ENCODE measurements at places on chromosomes 5 and 9. TPM values are rescaled to one million over a fixed set of nuclear protein-coding genes. Genes with fewer than 3 reads are reported as not detected.

DNA sequence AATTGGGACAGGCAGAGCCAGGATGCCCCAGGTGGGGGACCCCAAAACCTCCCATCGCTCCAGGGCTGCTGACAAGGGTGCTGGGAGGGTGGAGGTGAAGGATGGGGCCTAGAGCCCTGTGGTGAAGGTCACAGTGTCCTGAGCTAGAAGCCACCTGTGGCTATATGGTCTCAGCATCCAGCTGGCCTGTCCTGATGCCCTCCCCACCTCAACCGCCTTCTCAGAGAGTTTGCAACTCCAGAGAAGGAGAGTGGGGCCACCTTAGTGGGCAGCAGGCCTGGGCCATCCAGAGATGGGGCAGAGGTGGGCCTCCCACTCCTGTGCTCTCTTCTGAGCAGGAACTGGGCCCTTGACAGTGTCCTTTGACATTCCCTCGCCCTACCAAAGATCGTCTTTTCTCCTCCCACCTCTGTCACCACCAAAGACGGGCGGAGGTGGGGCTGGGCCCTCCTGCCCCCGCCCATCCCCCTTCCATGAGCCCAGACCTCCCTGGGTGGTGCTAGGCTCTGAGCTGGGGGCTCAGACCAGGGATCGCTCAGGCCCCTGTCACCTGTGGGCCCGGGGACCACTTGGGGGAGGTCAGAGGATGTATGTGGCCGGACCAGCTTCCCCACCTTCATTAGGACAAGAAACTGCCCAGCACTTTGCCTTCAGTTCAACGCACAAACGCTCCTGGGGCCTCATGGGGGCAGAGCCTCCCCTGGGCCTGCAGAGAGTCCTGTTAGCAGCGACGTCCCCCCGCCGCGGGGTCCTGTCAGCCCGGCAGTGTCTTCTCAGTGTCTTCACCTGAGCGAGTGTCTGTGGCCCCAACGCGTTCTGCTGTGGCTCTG lies 10.0 kb upstream of the DOLPP1 start:
- no peak overlapping the region for H3K4me3 ChIP-seq
- no peak for DNase-seq
- no peaks in the 10 kb centered on the region for H3K36me3 ChIP-seq
- peak overlapping the region; percentile 56 for H3K27ac ChIP-seq
- no peaks in the 10 kb centered on the region for H3K27me3 ChIP-seq
- peaks cover 33% of the 10 kb centered on the region for H3K4me1 ChIP-seq

SCGB3A1 gene
- total RNA-seq: 4.1 TPM

- DNase-seq: no peak
- no peaks in the 10 kb centered on the region for H3K27me3 ChIP-seq
- H3K27ac ChIP-seq: peak overlapping the region; percentile 97
Measured at GRCh38 chr5:32584646-32585045, 711 bp upstream of the SUB1 start.

DNA sequence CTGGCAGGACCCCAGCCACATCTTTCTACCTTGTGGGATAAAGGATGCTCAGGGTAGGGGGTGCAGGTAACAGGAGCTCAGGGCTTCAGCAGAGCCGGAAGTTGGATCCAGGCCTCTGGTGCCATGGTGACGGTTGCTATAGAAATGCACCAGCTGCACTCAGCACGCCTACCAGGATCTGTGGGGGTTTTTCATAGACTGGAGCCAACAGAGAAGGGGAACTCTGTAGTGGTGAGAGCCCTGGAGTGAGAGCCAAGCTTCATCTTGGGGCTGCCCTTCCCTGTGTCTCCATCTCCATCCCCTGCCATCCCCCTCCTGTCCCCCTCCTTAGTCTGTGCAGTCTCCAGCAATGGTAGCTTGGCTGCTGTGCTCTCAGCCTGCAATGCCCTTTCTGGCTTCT lies 27.5 kb upstream of the BOD1 start:
- H3K36me3 ChIP-seq: no peaks in the 10 kb centered on the region
- H3K4me3 ChIP-seq: no peak overlapping the region
- no peak overlapping the region for H3K27ac ChIP-seq
- H3K27me3 ChIP-seq: peaks cover 19% of the 10 kb centered on the region

PCDH12 gene
- total RNA-seq: 0.05 TPM

NR6A1 gene
- 0.22 TPM for total RNA-seq

DNA sequence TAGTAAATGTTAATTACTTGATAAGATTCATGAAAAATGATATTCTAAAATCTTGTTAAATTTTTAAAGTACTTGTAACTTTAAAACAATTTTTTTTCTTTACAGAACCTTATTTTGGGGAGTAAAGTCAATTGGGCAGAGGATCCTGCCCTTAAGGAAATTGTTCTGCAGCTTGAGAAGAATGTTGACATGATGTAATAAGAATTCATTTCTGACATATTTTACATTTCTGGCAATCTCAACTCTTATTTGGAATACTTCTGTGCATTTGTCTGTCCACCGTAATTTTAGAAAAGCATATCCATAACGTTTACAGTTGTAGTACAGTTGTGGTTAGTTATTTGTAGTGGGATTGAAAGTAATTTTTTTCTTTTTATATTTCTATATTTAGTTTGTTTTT lies 20.2 kb downstream of the CENPH start:
- H3K36me3 ChIP-seq: no peaks in the 10 kb centered on the region
- no peak overlapping the region for H3K4me3 ChIP-seq
- H3K27me3 ChIP-seq: no peaks in the 10 kb centered on the region
- no peak overlapping the region for H3K27ac ChIP-seq

PFN3 gene
- not detected for total RNA-seq

PCDHB15 gene
- not detected for total RNA-seq

DNA sequence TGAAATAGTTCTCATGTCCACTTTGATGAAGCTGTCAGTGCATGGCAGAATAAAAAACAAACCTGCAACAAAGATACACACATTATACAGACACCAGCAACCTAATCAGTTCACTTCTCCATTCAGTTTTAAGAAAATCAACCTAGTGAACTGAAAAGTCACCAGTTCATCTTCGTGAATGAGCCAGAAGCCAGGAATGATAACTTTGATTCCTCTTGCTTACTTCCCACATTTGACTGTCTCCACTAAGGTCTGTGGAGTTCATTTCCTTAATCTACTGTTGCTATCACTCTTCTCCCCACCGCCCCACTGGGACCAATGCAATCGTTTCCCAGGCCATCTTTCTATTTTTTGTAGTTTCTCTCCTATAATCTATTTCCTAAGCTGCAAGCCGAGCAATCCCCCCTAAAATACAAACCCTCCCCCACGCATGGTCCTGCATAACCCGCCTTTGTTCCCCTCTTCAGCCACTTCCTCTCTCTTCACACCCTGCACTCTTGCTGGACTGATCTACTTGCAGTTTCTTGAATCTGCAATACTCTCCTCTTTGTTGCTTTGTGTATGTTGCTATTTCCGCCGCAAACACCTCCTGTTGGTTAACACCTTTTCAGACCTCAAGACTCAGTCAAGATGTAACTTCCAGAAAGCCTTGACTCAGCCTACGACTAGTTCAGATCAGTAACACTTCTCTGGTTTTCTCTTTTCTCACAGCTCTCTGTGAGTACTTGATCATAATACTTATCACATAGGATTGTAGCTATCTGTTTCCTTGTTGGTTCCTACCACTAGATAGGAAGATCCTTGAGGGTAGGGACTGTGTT lies 16.6 kb downstream of the STOM start:
- H3K4me1 ChIP-seq: peaks cover 34% of the 10 kb centered on the region
- peak overlapping the region; percentile 86 for H3K27ac ChIP-seq
- H3K27me3 ChIP-seq: no peaks in the 10 kb centered on the region
- peaks cover 9% of the 10 kb centered on the region for H3K36me3 ChIP-seq

DNA sequence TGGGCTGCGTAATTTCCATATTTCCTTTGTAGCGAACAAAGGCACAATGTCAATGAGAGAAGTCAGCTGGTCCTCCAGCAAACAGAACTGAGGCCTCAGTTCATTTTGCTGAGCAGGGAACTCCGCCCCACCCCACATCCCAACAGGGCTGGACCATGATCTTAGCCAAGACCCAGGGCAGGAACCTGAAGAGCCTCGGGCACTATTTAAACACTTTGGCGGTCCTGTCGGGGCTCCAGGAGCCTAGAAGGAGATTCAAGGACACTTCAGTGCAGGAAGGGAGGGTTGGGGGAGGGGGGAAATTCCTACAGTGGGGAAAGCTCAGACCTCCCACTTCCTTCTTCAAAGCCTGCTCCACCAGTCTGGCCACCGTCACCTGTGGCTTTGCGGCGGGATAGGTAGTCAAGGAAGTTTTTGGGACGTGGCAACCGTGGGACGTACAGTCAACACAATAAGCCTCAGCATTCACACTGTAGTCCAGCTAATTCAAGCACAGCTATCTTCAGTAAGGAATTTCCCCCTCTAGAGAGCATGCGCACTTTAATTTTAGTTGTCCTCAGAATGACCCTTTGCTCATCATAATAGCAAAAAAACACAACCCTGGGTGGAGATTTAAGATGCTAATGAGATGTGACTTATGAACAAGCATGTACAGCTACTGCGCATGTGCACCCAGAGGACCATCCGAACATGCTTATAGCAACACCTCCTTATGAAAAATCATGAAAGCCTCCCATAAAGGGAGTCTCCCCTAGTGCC lies 30.9 kb downstream of the S1PR3 start:
- H3K27ac ChIP-seq: no peak overlapping the region
- DNase-seq: no peak
- H3K27me3 ChIP-seq: peaks cover 19% of the 10 kb centered on the region
- no peaks in the 10 kb centered on the region for H3K4me1 ChIP-seq

OR1Q1 gene
- total RNA-seq: 0.96 TPM

PCDHGC3 gene
- total RNA-seq: not detected

GRCh38 chr9:126472198-126472947 lies 141.4 kb upstream of the LMX1B start:
- no peaks in the 10 kb centered on the region for H3K27me3 ChIP-seq
- DNase-seq: no peak
- H3K4me1 ChIP-seq: peaks cover 78% of the 10 kb centered on the region
- H3K27ac ChIP-seq: peak overlapping the region; percentile 99

GFI1B gene
- total RNA-seq: 29.3 TPM

DNA sequence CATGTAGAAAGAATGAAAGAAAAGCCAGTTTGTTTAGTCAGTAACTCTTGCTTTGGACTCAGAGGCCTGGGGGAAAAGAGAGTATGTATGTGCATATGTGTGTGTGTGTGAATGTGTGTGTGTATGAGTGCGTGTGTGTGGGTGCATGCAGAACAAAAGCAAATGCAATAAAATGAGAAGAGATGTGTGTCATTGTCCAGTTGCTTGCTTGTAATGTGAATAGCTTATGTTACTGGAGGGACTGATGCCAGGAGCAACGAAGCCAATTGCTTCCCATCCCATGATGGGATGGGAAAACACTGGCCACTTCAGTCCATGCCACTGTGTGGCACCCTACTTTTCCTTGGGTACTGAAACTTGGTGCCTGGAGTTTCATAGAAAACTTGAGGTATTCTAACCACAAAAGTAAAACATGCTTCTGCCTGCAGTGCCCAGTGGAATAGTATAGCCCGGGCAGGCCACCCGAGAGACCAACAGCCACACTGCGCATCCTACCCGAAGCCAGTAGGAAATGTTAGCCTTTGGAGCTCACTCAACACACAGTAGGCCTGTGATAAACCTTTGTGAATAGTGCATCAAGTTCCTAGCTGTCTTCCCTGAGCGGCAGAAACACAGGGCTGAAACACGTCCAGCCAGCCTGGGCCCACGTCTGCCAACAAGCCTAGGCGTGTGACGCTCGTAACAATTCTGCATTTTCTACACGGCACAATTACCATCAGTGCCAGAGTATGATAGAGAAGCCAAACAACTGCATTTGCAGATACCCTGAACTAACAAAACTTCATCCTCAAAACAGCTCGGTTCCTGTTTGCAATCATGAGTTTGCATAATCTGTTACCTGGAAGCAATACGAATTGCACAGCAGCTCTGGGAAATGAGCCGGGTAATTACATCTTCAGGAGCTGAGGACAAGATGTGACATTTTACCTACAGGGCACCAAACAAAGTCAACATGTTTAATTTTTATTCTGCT lies 198.1 kb downstream of the SYK start:
- H3K27me3 ChIP-seq: peaks cover 16% of the 10 kb centered on the region
- no peak overlapping the region for H3K4me3 ChIP-seq
- DNase-seq: no peak
- no peaks in the 10 kb centered on the region for H3K4me1 ChIP-seq

DNA sequence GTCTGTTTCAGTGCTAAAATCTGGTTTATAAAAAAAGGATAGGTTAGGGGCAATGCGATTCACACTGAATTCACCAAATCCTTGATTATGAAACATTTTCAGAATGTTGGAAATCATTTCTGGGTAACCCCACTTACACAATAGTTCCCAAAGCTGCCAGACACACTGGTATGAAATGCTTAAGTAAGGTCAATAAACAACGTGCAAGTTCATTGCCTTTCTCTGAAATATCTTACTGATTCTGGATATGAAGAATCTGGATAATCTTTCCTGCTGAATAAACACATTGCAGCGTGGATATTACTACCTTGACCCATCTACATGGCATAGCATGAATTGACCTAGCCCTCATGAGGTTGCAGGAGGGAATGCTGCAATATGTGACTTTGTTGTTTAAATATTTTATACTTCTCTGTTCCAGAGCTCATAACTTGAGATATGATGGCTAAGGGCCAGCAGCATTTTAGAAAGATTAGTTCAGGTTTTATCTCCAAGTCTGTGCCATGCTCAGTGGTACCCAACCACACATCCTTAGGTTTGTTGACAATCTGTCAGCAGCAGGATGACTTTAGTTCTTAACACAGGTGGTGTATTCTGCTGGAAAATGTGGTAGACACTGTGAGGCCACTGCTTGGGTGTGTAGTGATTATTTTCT lies 121.0 kb downstream of the NREP start:
- H3K27me3 ChIP-seq: peaks cover 10% of the 10 kb centered on the region
- H3K4me3 ChIP-seq: no peak overlapping the region
- H3K36me3 ChIP-seq: peaks cover 5% of the 10 kb centered on the region
- H3K4me1 ChIP-seq: peaks cover 4% of the 10 kb centered on the region
- no peak for DNase-seq

- H3K36me3 ChIP-seq: no peaks in the 10 kb centered on the region
- peaks cover 62% of the 10 kb centered on the region for H3K27me3 ChIP-seq
- H3K4me1 ChIP-seq: no peaks in the 10 kb centered on the region
- no peak for DNase-seq
- H3K4me3 ChIP-seq: no peak overlapping the region
- no peak overlapping the region for H3K27ac ChIP-seq
Measured at GRCh38 chr9:107138261-107138992, 144.7 kb upstream of the RAD23B start.

- peaks cover 10% of the 10 kb centered on the region for H3K27me3 ChIP-seq
- DNase-seq: no peak
- H3K4me1 ChIP-seq: peaks cover 6% of the 10 kb centered on the region
- no peak overlapping the region for H3K27ac ChIP-seq
Measured at GRCh38 chr9:22112870-22113821, 104.0 kb upstream of the CDKN2B start.

DNA sequence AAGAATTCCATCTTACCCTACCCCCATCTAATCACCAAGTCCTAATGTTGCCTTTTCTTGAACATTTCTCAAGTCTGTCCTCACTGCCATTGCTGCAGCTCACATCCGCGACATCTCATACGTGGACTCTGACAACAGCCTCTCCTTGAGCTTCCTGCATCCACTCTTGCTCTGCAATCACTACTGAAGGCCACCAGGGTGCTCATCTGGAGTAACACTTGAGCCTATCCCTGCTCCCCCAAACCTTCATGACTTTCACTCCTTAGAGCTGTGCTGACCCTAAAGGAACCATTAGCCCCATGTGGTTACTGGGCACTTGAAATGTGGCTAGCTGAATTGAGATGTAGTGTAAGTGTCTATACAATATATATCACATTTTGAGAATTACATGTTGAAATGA lies 46.4 kb upstream of the CTXN3 start:
- H3K4me1 ChIP-seq: peaks cover 4% of the 10 kb centered on the region
- peaks cover 29% of the 10 kb centered on the region for H3K27me3 ChIP-seq
- no peaks in the 10 kb centered on the region for H3K36me3 ChIP-seq
- H3K4me3 ChIP-seq: no peak overlapping the region

CDH10 gene
- not detected for total RNA-seq

- H3K4me1 ChIP-seq: no peaks in the 10 kb centered on the region
- H3K4me3 ChIP-seq: no peak overlapping the region
- no peaks in the 10 kb centered on the region for H3K36me3 ChIP-seq
- no peak for DNase-seq
- peaks cover 16% of the 10 kb centered on the region for H3K27me3 ChIP-seq
Measured at GRCh38 chr5:115463983-115464382, 80.6 kb downstream of the FEM1C start.

All from T-helper 17 cell (primary cell).